Esophagus squamous epithelium (tissue), 5 donors: ENCODE measurements at places on chromosomes 2 and 18.
A peak's percentile ranks its signal among the peaks of the same experiment; 100 is the strongest.

- no peak overlapping the region for H3K4me3 ChIP-seq
- H3K27me3 ChIP-seq = peaks cover 8% of the 10 kb centered on the region
- DNase-seq = no peak
Observed at GRCh38 chr2:95050385-95051300, 25.1 kb downstream of the MAL start.

- H3K27me3 ChIP-seq = no peaks in the 10 kb centered on the region
- H3K4me1 ChIP-seq = peaks cover 99% of the 10 kb centered on the region
- no peaks in the 10 kb centered on the region for H3K36me3 ChIP-seq
- H3K4me3 ChIP-seq = no peak overlapping the region
Observed at GRCh38 chr18:48929941-48930713, 20.6 kb downstream of the SMAD7 start.

- no peak for DNase-seq
- no peaks in the 10 kb centered on the region for H3K27me3 ChIP-seq
- H3K27ac ChIP-seq = no peak overlapping the region
- H3K4me3 ChIP-seq = no peak overlapping the region
Observed at GRCh38 chr2:48812416-48812815, 56.9 kb upstream of the LHCGR start.

GRCh38 chr2:127080938-127081755 lies 25.8 kb downstream of the BIN1 start:
- H3K36me3 ChIP-seq = no peaks in the 10 kb centered on the region
- H3K4me3 ChIP-seq = peak overlapping the region; percentile 37
- peak overlapping the region; percentile 92 for H3K27ac ChIP-seq
